ENCODE measurements at places on chromosomes 13 and 19. TPM values are rescaled to one million over a fixed set of nuclear protein-coding genes. Genes with fewer than 3 reads are reported as not detected.

DNA sequence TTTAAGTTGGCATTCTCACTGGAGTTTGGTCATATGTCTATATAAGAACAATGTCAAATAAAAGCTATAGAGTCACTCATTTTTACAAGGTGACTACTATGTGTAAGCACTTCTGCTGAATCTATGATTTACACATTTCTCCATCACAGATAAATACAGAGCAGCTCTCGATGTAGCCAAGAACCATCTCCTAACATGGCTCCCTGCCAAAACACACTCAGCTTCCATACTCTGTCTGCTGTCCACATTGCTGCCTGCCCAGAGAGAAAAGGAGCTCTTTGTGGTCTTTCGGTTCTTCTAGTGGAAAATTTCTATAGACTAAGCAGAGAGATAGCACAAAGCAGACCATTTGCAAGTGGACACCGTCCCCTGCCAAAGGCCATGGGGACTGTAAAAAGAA lies 190.9 kb upstream of the KLF12 start:
- DNase-seq, result peak; percentile 39

DNA sequence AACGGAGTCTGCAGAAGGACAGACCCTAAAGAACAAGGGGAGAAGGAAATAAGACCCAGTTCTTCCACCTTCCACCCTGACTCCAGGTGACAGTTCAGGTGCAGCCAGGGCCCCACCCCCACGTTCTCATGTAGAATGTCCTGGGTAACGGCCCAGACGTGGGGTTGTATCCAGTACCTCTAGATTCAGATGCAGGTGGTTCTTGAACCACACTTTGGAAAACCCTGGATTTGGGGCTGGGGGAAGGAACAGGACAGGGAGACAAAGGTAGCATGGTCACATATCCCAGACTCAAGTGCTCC lies 2.2 kb downstream of the DMPK start:
- no peak for DNase-seq

DNA sequence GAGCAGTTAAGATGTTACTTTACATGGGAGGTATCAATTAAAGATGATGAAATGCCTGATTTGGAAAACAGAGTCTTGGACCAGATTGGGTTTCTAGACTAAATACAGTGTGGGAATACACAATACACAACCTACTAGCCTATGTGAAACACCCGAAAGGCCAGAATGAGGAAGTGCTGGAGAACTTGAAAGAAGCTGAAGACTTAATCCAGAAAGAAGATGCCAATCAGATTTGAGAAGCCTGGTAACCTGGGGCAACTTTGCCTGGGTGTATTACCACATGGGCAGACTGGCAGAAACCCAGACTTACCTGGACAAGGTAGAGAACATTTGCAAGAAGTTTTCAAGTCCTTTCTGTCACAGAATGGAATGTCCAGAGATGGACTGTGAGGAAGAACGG lies 43.2 kb downstream of the N4BP2L1 start:
- no peak for DNase-seq

- DNase-seq, result no peak
Measured at GRCh38 chr19:19613506-19613905, 5.0 kb downstream of the PBX4 start.

Gene PTH2
- not detected for total RNA-seq
